ENCODE measurements at places on chromosomes 1 and 21.

DNA sequence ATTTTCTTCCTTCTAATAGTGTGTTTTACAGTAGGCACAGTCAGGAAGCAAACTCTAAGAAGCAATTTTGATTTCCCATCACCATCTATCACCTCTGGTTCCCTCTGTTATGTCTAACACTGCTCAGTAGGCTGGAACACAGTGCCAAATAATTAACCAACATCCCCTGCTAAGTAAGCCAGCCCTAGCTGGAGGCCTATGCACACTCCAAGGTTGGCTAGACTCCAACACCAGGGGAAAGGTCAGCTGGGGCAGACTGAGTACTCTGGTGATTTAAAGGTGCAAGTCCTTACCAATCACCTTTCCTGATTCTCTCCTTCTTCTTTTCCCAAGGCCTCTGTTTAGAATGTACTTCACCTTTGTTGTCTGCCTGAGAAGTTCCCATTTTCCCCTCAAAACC lies 46.5 kb upstream of the BEND5 start:
- DNase-seq: no peak

- no peak for DNase-seq
Observed at GRCh38 chr1:212215910-212216309, 69.3 kb upstream of the PPP2R5A start.

DNA sequence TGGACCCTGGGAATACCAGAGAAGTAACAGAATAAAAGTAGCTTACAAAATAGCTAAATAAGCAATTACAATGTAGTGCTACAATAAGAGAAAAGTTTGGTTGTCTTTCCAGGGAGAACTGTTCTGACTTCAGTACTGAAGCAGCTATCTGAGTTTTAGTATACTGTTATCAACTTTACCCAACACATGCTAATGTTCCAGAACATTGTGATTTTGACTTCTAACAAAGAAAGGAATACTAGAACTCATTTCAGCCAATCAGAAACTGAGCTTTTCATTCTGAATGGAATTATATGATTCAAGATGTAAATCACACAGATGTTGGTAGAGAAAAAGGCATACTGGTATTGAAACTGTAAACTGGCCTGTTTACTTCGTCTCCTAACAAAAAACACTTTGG lies at the start of gene C1orf105:
Gene C1orf105 (plus strand): TSS at position 301 of the 400 bp plus-strand sequence. CDS start 201 bp downstream, outside the sequence.
- DNase-seq: no peak

DNA sequence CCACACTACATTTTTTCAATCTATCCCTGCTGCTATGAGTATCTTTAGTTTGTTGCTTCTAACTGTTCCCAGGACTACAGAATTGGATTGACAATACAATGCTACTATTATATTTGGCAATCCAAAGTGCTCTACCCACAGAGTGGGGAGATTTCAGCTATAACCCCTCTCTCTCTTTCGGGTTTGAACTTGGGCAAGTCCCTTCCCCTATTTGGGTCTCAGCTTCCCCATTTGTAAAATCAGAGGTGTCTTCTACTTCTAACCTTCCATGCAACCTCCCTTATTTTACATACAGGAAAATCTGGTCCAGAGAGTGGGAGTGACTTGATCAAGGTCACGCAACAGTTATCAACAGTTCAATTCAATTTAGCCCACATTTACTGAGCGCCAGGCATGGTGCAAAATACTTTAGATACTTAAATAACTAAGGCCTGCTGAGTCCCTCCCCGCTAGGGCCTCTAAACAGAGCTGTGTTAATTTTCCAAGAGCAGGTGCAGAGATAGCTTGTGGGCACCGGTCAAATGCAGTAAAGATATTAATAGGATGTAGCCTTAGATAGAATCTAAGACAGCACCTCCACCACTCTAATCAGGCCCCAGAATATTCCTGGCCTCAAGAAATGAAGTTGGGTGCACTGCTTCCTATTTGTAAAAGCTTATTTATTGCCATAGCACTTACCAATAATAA lies 9.4 kb upstream of the GPX7 start:
- DNase-seq: no peak

DNA sequence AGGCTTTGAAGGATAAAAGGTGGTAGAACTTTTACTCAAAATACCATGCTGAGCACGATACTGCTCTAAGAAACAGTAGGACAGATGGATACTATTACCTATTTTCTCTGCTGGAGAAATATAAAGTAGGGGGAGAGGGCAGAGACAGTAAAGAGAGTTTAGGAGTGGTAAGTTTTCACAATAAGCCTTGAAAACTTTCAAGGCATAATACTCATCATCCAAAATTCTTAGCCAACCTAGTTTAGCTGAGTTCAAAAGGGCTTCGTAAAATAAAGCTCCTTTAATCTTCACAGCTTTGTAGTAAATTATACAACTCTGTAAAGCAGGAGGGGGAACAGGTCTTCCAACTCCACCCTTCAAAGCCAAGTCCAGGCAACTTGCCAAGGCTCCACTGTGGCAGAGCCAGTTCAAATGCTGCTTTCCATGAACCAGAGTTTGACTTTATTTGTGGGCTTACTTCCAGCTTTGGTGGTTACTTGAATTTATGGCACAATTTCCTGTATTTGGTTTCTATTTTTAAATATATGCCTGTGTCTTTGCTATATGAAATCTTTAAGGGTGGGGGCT lies 15.5 kb downstream of the TEX38 start:
- peak; percentile 25 for DNase-seq

DNA sequence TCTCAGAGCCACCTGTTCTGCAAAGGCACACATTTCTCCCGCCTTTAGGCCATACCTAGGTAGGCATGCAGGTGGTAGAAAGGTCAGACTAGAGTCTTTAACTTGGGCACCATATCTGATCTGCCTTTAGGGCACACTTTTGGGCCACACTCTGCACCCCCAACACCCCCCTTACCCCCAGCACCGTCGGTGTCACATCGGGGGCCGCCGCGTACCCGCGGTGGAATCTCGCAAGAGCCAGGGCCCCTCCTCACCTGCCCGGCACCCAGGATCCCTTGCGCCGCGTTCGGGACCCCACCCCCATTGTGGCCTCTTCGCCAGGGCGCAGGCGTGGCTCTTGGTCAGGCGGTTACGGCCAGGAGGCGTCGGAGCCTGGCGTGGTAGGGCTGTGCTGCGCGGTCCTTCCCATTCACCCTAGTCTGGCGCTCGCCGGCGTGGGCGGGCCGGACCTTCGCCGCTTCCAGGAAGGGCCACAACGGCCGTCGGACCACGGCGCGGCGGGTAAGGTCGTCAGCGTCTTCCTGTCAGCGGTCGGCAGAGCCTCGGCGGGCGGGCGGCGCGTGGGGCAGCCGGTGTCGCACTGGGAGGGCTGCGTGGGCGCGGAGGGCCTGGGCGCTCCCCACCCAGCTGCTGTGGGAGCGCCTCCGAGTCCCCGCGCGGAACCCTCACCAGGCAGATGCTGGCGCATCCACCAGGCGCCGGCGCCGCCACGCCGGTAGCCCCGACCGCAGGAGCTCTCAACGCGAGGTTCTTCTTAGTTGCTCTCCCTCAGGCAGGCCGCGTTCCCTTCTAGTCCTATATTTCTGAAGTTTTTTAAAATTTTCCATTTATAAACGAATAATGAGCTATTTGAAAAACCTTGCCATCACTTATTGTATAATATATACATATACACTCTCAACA lies at the start of gene DNAH14:
Gene DNAH14 (plus strand): TSS at position 341 of the 903 bp plus-strand sequence. CDS start 23,028 bp downstream, outside the sequence.
- peak; percentile 88 for DNase-seq

GRCh38 chr1:43414634-43415223 lies 25.0 kb downstream of the SZT2 start:
- DNase-seq: peak; percentile 49

- DNase-seq: no peak
Observed at GRCh38 chr21:25490742-25491141, 116.5 kb downstream of the MRPL39 start.

- peak; percentile 25 for DNase-seq
Observed at GRCh38 chr21:33025489-33026442, at the start of gene OLIG2. TSS of gene OLIG2 (plus strand) at chr21:33025935. CDS start at chr21:33026863, 928 bp downstream.

Data from AG08396 (cell line).